ENCODE measurements at places on chromosomes 1 and 21.

DNA sequence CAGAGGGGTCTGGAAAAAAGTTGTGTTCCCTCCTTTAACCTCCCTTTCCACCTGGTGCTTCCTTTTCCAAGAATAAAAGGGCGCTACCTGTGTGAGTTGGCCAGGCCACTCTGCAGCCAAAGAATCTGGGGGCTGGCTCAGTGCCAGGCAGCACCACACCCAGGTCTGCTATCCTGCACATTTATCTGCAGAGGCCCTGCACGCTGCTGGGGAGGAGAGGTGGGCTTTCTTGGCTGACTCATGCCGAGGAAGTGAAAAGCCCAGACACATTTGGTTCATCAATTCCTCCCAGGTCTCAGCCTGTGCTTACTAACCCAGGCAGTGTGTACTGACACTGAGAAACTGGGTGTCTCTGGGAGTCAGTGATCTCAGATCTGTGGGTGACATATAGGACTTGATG lies 79.8 kb upstream of the F3 start:
- no peak for DNase-seq

DNA sequence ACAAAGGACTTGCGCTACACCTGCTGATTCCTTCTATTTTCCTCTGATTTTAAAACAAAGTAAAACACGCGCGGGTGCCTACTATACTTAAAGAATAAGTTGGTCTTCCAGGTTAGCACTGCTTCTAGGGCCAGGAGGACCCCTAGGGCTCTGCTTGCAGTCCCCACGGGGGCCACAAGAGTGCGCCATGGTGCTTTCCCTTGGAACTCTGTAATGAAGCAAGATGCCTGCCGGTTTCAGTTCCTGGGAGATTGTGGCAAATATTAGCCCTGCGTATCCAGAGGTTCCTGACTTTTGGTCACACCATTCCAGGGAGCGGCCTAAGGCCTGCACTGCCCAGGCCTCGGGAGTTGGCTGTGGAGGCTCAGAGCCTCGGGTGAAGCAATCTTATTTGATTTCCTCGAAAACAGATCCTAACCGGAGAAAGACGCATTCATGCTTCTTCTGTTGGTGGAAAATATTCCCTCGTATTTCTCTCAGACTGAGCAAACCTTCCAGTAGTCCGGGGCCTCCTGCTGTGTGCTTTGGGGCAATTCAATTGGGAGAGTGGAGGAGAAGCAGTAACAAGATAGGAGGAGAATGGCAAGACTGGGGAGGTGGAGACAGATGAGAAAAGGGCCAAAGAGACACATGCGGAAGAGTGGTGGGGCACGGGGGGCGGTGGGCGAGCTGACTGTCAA lies 25.3 kb downstream of the ADAM30 start:
- DNase-seq = peak; percentile 79

GRCh38 chr1:198158735-198159589 lies 2.2 kb downstream of the NEK7 start:
- DNase-seq = peak; percentile 89

DNA sequence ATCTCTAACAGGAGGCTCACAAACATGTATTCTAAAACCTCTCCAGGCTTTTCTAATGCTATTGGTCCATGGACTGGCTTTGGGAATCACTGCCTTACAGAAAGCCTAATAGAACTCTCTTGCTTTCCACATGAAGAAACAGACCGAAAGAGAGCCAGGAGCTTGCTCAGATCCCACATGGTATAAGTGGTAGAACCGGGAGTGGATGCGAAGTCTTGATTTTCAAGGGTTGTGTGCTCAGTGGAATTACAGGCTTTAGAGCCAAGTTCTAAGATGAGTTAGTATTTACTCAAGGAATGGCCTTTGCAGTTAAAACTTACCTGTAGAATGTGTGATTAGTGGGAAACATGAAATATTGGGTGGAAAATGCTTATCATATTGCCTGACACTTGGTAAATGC lies 54.3 kb upstream of the HSD17B7 start:
- no peak for DNase-seq

DNA sequence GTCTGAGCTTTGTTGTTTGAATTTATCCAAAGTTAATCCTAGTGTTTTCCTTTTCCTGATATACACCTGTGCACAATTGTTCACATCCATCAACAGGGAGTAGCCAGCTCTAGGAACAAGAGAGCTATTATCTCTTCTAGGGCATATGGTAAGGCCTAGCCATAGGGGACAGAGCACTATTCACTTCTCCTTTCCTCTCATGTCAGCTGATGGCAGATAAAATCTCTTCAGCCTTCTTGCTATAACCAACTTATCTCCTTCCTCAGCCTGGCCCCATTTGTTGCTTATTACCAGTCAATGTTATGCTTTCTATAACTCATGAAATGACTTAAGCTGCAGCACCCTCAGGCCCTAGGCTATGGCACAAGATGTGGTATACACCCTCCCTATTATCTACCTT lies 38.9 kb downstream of the PATJ start:
- DNase-seq = no peak

- no peak for DNase-seq
These were observed 207.1 kb downstream of the BRINP2 start for GRCh38 chr1:177377866-177378265.

GRCh38 chr1:243508303-243508713 lies 252.5 kb downstream of the SDCCAG8 start:
- no peak for DNase-seq

DNA sequence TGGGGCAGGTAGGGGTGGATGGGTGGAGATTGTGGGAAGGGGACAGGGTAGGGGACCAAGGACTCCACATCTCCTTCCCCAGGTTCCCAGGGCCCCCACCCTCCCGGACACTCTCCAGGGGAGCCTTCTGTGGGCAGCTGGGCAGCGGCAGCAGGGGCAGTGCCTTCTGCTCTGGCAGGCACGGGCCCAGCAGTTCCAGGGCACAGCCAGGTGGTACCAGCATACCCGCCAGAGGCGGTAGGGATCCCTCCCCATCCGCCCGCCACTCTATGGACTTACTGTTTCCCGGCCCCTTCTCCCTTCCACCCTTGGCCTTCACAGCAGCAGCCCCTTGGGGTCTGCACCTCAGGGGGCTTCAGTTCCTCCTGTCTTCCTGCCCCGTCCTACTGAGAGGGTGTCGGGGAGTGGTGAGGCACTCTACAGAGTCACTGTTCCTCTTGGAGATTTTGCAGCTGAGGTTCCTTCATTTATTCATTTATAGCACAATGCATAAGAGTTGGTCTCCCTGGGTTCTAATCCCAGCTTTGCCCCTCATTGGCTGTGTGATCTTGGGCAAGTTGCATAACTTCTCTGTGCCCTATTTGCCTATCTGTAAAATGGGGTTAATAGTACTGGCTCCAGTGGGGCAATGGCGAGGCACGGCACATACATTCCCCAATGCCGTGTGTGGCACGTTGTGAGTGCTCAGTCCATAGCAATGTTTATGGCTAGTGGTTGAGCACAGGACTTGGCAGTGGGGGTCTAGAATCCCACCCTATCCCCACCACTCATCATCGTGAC lies 17.0 kb downstream of the C1orf167 start:
- no peak for DNase-seq

DNA sequence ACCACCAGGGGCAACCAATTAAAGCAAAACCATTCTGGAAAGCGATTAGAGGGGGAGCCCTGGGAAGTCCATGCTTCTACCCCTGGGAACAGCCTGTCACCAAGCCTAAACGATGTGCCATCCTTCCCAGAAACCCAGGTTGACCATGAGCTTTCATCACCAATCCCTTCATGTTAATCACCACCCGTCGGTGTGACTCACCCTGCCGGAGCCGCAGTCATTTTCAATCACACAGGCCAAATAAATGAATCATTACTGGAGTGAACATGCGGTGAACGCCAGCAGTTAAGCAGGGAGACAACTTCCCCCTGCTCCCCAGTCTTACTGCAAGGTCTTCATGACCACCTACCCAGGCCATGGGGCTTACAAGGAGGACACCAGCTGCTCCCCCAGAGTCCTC lies 308.8 kb downstream of the AJAP1 start:
- DNase-seq = no peak

DNA sequence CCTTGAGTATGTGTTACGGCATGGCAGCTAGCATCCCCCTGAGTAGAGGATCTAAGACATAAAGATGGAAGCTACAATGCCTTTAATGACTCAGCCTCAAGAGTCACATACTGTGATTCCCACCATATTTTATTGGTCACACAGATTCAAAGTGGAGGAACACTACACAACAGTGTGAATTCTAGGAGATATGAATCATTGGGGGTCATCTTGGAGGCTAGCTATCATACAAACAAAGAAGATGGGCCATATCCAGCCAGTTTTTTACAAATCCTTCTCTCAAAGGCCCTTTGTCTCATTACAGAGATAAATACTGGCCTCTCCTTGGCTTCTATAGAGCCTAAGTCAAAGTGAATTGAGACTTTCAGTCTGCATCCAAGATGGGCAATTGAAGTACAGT lies 177.0 kb downstream of the TBX15 start:
- no peak for DNase-seq

Data from NCI-H1092 (cell line).